GM23338 (cell line): ENCODE measurements at places on chromosomes 5 and 9. TPM values are rescaled to one million over a fixed set of nuclear protein-coding genes. Genes with fewer than 3 reads are reported as not detected.

EGFLAM gene
- 0.50 and 1.9 TPM in 2 replicates for total RNA-seq

INSL6 gene
- total RNA-seq: not detected in 2 replicates

SEC61B gene
- total RNA-seq: 90.5 and 133 TPM in 2 replicates

FGD3 gene
- 1.7 and 2.0 TPM in 2 replicates for total RNA-seq

SOHLH1 gene
- 0.21 TPM in 1 of 2 replicates, not detected in the other for total RNA-seq

DNA sequence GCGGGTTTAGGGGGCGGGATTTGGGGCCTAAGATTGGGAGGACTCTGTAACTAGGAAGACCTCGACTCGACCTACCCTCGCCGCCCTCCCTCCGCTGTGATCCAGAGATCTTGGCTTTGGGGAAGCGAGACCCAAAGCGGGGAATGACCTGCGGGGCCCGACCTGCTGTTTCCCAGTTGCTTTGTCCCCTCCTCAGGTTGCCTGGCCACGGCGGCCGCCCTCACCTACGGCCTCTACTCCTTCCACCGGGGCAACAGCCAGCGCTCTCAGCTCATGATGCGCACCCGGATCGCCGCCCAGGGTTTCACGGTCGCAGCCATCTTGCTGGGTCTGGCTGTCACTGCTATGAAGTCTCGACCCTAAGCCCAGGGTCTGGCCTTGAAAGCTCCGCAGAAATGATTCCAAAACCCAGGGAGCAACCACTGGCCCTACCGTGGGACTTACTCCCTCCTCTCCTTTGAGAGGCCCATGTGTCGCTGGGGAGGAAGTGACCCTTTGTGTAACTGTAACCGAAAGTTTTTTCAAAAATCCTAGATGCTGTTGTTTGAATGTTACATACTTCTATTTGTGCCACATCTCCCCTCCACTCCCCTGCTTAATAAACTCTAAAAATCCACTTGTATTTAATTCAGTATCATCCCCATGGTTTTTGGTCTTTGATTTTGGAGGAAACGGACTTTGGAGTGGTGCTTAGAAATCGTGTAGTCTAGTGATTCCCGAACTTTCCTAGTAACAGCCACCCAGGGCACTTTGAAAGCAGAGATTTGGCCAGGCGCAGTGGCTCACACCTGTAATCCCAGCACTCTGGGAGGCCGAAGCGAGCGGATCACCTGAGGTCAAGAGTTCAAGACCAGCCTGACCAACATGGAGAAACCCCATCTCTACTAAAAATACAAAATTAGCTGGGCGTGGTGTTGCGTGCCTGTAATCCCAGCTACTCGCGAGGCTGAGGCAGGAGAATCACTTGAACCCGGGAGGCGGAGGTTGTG lies 878 bp downstream of the HIGD2A start:
- no peak for DNase-seq

- peak; percentile 40 for DNase-seq
These were observed 138.8 kb downstream of the PAM start for GRCh38 chr5:102893942-102894341.

DNA sequence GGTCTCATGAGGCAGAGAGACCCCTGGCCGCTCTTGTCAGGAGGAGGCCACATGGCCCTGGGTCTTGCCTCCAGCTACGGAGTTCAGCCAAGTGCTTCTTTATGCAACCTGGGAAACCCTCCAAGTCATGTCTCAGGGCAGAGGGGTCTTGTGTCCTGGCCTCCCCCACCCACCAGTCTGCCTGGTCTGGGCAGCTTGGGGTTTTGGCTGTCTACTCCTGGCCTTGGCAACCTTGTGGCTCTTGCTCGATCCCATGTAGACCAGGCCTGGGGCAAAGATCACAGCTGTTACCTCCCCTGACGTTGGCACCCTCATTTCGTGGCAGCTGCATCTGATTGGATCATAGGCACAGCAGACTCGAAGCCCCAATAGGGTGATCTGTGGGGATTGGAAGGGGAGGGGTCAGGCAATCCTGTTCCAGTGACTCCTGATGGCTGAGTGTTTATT lies 28.4 kb downstream of the JADE2 start:
- DNase-seq: no peak

GRCh38 chr9:131721076-131721475 lies 18.8 kb downstream of the RAPGEF1 start:
- no peak for DNase-seq

DNA sequence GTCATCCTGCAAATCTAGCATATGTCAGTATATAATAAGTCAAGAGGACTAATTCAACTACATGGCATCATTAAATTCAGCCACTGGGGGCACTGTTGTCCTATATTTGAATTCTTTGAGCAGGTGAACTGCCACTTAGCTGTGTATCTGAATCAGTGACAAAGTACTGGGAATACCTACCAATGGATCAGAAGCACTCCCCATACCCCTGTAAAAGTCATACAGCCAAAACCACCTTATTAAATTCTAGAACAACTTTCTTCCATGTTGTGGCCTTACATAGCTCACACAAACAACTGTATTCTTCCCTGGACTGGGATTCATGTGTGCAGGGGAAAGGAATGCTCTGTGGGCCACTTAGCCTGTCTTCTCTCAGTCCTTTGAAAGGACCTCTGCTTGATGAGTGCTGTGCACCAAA lies 57.4 kb upstream of the PLPP6 start:
- DNase-seq: peak; percentile 95

DNA sequence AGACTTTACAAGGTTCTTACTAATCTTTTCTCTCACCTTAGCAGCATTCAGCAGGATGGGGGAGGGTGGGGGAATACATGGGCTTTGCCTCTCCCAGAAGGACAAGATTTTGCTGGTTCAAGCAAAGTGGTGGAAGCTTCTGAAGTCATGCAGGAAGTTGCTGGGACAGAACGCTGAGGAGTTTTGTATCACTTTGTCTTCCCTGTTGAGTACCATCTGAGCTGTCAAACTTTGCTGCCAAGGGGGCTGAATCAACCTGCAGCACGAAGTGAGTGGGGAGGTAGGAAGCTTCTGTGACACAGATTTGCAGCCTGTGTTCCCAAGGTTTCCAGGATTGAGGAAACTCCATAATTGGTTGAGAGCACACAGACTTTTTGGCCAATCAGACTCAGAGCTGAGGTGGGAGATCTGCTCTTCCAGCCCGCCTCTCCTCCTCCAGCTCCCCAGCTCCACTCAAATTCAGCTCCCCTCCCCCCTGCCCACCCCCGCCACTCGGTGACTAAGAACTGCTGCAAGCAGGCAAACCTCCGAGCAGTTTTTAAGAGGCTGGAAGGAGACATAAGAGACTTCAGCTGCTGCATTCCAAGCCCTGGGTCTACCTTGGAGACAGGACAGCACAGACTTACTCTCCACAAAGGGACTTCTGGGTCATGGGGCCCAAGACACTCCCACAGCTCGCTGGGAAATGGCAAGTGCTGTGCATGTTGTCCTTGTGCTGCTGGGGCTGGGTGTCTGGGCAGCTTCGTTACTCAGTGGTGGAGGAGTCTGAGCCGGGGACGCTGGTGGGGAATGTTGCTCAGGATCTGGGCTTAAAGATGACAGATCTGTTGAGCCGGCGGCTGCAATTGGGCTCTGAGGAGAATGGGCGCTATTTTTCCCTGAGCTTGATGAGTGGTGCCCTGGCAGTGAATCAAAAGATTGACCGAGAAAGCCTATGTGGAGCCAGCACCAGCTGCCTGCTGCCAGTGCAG lies at the start of gene PCDHGC5:
PCDHGC5 (plus strand) TSS at position 491 of the 971 bp plus-strand sequence; CDS start at position 651, 160 bp downstream.
- no peak for DNase-seq

DNA sequence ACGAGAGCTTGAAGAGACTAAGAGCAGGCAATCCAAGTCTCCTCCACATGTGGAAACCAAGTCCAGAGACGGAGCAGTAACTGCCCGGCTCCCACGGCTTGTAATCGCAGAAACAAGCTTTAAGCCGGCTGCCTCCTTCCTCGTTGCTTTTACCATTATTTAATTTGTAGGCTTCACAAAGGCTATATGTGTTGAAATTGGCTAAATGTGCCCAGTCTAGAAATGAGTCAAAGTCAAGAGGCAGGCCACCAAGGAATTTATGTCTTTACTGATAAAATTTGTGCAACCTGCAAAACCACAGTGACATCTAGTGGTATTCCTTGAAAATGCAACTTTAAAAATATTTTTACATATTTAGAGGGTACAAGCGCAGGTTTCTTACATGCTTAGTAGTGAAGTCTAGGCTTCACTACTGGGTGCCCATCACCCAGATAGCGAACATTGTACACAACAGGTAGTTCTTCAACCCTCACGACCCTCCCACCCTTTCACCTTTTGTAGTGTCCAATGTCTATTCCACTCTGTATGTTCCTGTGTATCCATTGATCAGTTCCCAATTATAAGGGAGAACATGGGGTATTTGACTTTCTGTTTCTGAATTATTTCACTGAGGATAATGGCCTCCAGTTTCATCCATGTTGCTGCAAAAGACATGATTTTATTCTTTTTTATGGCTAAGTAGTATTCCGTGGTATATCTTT lies 33.5 kb upstream of the EBF1 start:
- peak; percentile 56 for DNase-seq

DNA sequence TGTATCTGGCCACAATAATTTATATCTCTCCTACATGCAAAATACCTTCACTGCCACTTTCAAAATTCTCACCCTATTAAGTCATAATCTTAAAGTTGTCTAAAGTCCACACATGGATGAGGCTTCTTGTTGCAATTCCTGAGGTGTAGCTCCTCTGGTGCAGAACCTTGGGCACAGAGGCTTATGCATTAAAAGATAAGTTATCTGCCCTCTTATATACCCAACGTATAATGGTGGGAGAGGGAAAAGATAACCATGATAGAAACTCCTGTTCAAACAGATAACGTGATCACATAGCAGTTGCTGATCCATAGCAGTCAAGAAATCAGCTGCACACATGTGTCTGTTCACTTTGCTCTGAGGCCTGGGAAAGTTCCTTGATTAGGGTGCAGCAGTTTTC lies 1767.0 kb downstream of the MAT2B start:
- no peak for DNase-seq

DNA sequence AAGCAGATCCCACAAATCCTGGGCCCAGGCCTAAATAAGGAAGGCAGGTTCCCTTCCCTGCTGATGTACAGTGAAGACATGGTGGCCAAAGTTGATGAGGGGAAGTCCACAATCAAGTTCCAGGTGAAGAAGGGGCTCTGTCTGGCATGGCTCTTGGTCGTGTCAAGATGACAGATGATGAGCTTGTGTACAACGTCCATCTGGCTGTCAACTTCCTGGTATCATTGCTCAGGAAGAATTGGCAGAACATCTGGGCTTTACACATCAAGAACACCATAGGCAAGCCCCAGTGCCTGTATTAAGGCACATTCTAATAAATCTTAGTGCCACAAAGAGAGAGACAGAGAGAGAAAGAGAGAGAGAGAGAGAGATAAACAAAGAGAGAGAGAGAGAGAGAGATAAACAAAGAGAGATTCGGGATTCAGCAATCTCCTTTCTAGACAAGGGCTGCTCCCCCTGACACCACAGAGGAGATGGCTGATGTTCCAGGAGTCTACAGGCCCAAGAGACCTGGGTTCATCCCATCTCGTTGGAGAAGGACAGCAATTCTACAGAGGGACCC lies 45.5 kb upstream of the HSPA9 start:
- no peak for DNase-seq
